ENCODE measurements at places on chromosomes 6 and 20.

DNA sequence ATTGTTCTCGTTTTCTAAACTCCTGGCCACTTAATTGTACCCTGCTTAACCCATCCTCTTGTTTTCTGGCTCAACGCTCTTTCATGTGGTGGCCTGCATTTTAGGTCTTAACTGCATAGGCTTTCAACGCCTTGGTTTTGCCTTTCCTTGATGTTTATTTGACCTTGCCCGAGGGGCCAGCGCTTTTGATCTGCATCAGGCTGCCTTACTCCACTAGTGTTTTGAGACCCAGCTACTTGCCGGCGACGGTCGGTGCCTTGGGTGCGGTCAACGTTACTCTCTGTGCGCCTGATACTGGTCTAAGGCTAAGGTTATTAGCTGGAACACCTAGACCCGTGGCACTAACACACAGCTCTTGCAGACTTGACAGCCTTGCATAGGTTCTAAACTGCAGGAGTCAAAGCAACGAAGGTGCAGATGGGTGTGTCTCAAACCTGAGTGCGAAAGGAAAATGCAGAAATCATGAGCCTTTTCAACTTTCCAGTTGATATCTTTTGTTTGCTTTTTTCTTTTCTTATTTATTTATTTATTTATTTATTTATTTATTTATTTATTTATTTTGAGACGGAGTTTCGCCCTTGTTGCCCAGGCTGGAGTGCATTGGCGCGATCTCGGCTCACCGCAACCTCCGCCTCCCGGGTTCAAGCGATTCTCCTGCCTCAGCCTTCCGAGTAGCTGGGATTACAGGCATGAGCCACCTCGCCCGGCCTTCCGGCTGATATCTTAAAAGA, 138.8 kb downstream of the HFE start:
- no peak for DNase-seq

DNA sequence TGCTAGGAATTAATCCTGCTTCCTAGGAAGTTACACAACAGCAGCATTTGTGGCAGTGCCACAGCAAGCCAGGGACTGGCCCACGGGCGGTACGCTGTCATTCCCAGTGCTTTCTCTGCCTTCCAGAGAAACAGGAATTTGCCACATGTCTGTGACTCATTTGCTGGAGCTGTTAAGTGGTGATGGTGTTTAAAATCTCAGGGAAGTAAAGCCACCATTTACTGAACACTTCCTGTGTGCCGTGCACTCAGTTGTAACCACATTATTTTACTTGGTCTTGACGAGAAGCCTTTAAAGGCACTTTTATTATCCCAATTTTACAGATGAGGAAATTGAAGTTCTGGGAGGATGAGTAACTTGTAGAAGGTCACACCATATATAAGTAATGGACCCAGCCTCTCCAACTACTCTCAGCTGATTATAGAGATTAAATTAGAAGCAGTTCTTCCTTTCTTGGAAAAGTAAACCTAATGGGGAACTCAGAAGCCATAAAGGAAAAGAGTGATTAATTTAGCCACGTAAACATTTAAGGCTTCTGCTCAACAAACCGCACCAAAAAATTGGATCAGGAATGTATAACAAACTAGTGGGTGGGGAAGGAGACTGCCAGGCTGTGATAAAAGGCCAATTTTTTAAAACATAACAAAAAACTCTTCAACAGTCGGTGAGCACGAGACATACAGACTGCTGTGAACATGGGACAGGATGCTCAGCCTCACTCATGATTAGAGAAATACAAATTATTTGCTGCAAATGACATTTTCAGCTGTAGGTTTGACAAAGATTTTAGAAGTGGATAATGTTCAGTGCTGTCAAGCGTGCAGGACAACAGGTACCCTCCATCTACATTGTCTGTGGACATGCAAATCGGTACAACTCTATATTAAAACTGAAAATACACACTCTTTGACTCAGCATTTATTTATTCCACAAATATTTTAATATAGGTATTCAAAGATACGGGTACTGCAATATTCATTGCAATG, 311.2 kb downstream of the NRN1 start:
- no peak for DNase-seq

GRCh38 chr6:72651967-72652956, 30.4 kb downstream of the KCNQ5 start:
- DNase-seq: no peak

DNA sequence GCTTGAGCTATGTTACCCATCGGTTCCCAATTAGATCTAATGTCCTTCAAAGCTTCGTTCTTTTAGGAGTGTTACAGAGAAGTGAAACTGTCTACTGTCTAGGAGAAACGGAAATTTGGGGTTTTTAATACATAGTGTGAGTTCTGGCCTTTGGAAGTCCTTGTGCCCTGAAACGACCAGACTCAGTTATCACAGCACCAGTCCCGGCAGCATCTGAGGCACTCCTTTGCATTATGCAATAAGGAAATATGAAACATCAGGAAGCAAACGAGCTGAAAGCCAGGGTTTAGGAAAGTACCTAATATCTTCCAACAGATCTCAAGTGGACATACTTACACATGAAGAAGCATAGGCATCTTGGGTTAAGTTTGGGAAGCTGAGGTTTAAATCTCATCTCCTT, 61.8 kb upstream of the ADGRF1 start:
- DNase-seq: no peak

DNA sequence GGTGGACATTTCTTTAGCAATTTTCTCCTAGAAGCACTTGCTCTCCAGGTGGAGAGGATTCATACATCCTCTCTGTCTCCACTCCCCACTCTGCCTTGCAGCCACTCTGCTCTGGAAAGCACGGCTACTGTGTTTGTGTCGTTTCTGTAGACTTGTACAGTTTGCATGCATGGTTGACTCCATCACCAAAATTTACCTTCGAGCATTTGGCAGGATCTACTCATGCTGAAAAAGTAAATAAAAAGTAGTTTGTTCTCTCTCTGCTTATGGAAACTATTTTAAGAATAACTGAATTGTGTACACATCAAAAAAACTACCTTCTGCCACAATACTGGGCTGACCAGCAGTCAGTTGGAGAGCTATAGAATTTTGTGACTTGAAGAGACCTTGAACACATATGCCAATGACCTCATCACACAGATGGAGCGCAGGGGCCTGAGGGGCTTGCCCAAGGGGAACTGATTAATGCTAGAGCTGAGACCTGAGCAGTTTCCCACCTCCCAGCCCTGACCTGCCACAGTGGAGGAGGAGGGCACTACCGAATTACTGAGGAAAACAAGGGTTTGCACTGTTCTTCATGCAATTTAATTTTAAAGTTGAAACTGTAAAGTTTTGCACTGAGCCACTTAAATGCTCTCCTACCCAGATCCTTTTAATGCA, 33.7 kb upstream of the FOXQ1 start:
- no peak for DNase-seq

Data from NCI-H774 (cell line).